ENCODE measurements at places on chromosomes 5 and 9.

DNA sequence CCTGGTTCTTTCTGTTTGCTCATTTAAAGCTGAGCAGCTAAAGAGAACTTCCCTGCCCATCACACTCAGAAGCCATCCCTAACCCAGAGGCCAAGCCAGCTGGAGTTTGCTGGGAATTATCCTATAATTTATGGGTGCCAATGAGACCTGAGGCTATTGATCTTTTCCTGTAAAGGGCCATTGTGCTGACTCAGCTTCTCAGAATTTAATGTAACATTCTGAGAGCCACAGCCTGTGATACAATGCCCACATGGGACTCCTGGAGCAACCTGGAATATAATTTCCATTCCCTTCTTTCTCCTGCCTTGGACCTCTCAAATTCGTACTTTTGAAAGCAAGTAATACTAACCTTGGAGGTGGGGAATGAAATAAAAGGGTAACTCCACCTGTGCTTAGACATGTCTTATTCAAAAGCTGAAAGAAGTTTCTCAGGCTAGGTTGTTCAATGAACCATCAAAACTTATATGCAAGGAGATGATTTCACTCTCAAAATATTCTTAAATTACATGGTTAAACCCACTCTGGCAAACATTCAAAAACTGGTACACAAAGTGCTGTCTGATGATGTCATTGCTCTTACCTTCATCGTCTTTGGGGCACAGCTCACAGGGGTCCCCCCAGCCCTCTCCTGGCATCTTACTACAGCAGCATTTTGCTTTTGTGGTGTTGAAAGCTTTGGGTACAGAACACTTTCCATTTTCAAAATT lies 206.7 kb downstream of the SLC12A2 start:
- no peak for DNase-seq

- no peak for DNase-seq
Observed at GRCh38 chr9:128167209-128167608, 7.1 kb downstream of the BBLN start.

GRCh38 chr9:117093891-117094844 lies 320.7 kb downstream of the ASTN2 start:
- DNase-seq = no peak

- DNase-seq = no peak
Observed at GRCh38 chr9:88221105-88221504, 82.8 kb upstream of the SPATA31C2 start.

DNA sequence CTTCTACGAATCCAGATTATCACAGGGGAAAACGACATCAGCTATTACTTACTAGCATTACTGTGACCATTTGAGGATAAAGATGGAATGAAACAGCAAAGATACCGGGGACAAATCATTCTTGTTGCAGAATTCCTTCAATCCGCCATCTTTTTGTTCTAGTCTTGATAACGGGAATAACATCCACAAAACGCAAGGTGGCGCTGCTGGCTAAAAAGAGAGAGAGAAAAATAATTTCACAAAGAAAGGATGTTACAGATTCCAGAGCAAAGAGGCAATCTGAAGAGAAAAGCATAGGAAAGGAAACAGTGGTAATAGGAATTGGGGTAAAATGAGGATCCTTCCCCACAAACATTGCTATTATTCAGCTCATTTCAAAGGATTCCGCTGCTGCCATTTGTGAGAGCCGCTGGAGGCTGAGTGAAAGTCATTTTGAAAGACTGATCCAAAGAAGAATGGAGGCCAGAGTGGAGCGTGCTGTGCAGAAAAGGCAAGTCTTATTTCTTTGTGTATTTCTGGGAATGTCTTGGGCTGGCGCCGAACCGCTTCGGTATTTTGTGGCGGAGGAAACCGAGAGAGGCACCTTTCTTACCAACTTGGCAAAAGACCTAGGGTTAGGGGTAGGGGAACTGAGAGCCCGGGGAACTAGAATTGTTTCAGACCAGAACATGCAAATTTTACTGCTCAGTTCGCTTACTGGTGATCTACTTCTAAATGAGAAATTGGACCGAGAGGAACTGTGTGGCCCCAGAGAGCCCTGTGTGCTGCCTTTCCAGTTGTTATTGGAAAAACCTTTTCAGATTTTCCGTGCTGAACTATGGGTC lies at the start of gene PCDHB7:
PCDHB7 (plus strand) TSS at position 264 of the 824 bp plus-strand sequence; CDS start at position 456, 192 bp downstream.
- peak; percentile 12 for DNase-seq

- no peak for DNase-seq
Observed at GRCh38 chr9:110180511-110181434, 27.2 kb downstream of the C9orf152 start.

DNA sequence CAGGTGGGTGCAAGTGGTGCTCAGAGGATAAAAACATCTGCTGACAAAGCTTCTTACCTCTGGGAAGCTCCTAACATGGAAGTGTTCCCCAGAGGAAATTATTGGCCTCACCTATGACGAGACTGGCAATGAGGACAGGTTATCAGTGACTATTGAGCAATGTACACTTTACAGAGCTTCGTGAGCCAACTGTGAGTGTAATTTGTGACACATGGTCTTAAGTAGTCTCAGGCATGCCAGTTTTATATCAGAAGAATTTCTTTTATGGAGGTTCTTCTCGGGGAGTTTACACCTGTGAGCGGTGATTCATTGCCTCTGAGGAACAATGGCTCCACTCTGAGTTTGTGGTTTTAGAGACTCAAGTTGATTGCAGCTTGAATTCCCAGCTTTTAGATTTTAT lies 11.3 kb downstream of the ANKDD1B start:
- no peak for DNase-seq

GRCh38 chr9:130599625-130600024 lies 20.2 kb downstream of the FUBP3 start:
- no peak for DNase-seq

DNA sequence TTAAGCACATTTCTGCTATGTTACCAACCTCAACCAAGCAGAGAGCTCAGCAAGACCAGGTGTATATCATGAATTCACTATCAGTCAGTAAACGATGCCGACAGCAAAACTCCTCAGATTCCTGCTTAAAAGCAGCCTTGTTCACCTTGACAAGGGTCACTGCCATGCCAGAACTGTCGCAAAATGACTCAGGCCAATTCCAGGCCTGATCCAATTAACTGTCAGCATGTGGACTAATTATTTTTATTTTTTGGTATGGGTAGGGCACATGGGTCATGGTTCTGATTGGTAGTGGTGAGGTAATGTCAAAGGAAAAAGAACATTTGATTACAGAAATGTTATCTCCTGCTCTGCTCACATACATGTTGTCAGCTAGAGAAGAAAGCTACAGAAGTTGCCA lies 214.2 kb upstream of the OTULINL start:
- DNase-seq = no peak

DNA sequence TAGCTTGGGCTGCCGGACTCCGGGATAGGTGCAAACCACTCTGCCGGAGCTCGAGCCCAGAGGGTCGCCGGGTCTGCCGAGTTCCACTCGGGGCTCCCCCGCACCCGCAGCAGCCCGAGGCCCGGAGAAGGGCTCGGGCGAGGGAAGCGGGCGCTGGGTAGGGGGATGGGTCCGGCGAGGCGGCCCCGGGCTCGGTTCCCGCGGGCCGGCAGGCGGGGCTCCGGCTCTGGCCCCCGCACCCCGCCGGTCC lies 507 bp downstream of the RICTOR start:
- no peak for DNase-seq

DNA sequence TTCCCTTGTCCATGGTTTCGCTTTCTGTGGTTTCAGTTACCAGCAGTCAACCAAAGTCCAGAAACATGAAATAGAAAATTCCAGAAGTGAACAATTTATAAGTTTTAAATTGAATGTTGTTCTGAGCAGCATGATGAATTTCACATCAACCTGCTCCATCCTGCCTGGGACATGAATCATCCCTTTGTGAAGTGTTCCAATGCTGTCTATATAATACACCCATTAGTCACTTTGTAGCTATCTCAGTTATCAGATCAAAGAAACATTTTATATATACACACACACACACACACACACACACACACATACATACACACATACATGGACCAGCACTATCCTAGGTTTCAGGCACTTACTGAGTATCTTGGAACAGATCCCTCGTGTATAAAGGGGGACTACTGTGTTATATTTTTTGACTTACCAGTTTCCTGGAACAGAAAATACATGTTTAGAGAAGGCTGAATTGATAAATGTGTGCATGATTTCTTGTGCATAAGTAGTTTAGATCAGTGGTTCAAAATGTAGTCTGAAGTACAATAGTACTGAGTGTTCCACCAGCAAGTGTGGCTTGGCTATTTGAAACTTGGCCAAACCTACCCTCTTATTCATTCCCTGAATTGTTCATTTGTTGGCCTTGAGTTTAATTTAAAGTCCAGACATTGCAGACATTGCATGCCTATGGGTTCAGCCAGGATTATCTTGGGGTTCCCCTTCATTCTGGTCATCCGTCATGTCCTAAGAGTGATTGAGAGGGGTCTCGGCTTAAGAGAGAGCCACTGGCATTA lies 510.0 kb downstream of the GADD45G start:
- no peak for DNase-seq

- DNase-seq = no peak
Observed at GRCh38 chr5:111834926-111835599, 78.1 kb upstream of the NREP start.
